ENCODE measurements at places on chromosomes 7 and 10.
A peak's percentile ranks its signal among the peaks of the same experiment; 100 is the strongest.

GRCh38 chr7:19709249-19709578 is 377 bp upstream of the POLR1F start:
- DNase-seq: no peak

DNA sequence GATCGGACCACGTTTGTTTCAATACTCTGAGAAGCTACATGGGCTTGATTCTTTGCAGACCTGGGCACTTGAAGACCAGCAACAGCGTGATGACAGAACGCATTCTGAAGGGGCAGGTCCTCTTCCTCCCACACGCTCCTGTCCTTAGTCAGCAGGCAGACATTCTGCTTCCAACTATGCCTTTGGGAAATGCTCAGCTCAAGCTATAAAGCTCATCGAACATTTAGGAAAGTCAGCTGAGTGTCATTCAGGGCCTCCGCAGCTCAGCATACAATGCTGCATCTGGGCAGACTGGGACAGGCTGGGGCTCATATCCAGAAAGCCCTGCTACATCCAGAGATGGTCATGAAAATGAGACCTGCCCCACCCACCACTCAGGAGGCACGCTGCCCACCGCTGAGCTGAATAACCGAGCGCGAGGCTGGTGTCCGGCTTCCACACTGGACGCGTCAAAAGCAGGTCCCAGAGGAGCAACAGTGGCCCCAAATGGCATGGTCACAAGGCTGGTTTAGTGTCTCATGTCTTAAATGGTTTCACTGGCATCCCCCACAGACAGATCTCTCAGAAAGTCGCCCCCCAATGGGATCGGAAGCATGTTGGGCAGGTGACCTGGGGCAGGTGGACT is 274.0 kb downstream of the DNAJB6 start:
- DNase-seq: no peak

- no peak for DNase-seq
These were observed 675.6 kb downstream of the MAGI2 start for GRCh38 chr7:78777829-78778228.

- no peak for DNase-seq
These were observed 84.7 kb downstream of the CREB5 start for GRCh38 chr7:28497009-28497408.

GRCh38 chr7:18995811-18996426 is 121.5 kb downstream of the TWIST1 start:
- no peak for DNase-seq

DNA sequence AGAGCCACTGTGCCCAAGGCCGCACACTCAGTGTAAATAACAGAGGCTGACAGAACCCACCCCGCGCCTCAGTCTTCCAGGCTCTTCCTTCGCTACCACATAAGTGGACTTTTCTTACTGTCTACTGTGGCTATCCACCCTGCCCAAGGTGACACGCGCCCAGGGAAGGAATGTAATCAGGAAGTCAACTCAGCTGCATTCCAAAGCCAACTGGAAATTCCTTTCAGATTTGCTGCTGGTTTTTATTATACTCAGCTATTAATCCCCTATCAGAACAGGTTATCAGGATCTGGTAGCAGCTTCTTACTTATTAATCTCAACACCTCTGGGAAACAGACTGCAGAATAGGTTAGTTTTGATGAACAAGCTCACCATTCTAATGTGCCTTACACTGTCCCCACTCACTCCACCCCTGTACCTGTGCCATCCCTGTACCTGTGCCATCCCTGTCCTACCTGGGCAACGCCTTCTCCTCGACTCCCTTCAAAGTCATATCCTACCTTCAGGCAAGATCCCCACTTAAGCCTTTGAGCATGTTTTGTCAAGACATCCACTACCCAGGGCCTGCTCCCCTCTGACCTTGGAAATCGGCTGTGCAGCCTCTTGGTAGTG is 90.7 kb downstream of the NHLRC2 start:
- no peak for DNase-seq

- no peak for DNase-seq
These were observed 98.6 kb upstream of the DIP2C start for GRCh38 chr10:787933-788651.

GRCh38 chr7:39504963-39505362 is 61.2 kb upstream of the YAE1 start:
- DNase-seq: no peak

GRCh38 chr10:103241262-103242011 is 4.2 kb upstream of the RPEL1 start:
- DNase-seq: no peak

DNA sequence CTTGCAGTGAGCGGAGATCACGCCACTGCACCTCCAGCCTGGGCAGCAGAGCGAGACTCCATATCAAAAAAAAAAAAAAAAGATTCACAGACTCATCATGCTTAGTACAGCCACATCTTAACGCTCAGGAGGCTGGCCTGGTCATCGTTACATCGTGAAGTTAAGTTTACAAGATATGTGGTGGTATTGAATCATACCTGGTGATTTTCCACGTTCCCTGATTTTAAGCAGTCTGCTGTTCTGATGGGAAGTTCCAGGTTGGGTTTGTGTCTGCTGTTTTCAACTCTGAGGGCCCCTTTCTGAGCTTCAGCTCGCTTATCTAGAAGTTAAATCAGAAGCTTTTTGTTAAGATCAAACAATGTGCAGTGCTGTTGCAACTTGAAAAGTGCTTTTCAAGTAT is 6.9 kb downstream of the PPP2R2D start:
- no peak for DNase-seq

- DNase-seq: no peak
These were observed 236.0 kb downstream of the INHBA start for GRCh38 chr7:41466760-41467384.

DNA sequence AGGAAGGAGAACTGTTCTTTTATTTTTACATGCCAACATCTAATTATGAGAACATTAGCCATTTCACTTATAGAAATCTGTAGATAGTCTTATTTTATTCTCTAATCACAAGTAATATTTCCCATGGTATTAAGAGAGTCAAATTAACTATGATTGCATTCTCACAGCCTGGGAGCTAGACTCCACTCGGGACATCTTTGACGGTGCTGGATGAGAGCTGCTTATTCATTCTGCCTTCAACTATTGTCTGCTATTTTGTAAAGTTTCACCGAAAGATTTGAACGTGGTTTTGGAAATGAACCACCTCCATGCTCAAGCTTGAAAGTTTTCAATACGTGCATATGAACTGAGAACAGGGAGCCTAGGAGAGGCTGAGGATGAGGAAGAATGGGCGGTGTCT is 264.3 kb upstream of the KLF6 start:
- no peak for DNase-seq

DNA sequence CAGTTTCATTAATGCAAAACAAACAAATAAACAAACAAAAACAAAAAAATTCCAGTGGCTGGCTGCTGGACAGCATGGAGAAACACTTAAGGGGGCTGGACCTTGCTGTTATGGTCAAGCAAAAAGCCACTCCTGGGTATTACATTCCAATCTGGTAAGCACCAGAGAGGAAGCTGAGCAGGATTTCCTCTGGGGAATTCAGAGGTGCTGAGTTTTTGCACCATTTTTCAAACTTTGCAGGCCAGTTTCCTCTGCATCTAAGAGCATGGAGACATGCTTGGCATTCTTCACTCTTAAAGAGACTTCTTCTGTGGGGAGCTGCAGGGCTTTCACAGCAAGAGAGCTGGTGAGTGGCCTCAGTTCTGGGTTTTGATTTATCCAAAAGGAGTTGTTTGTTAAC is 84.5 kb downstream of the FZD1 start:
- no peak for DNase-seq

DNA sequence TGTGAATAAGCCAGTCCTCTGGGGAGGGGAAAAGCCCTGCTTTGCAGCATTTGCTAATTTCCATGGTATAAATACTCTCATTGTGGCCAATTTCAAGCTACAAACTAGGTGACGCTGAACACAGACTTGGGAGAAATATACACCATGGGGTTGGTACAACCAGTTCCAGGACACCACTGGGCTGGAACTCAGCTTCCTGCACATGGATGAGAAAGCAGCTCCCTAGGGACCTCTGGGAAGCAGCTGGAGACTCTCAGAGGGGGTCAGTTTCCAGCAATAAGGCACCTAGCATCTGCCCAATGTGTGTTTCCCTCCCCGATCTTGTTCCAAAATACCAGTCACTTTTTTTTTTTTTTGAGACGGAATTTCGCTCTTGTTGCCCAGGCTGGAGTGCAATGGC is 56.8 kb upstream of the WDR11 start:
- no peak for DNase-seq

GRCh38 chr10:68096913-68097516 is 12.3 kb upstream of the MYPN start:
- peak; percentile 54 for DNase-seq

DNA sequence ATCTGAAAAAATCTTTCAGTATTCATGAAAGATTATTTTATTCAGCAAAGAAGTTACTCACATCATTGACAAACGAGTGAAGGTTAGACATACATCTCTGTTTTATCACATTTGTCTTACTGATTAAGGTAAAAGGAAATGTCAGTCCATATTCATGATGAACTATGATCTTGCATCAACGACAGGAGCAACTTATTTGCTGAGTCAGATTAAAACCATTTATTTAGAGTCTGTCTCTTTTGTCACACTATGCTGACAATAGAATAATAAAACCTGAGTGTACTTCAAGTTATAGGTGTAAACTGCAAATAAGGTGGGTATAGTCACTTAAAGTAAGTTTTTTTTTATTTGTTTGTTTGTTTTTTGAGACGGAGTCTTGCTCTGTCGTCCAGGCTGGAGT is 216.5 kb upstream of the SEMA3C start:
- no peak for DNase-seq

DNA sequence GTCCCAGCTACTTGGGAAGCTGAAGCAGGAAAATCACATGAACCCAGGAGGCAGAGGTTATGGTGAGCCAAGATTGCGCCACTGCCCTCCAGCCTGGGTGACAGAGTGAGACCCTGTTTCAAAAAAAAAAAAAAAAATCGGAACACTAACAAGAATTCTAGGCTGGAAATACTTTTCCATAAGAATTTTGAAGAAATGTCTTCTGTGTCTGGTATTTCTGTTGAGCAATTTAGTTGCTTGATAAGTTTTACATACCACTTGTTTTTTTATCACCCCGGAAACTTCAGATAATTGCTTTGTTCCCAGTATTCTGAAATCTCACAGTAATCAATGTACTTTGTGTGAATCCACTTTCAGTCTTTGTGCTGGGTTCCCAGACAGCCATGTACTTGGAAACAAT is 25.8 kb downstream of the BZW2 start:
- DNase-seq: no peak

DNA sequence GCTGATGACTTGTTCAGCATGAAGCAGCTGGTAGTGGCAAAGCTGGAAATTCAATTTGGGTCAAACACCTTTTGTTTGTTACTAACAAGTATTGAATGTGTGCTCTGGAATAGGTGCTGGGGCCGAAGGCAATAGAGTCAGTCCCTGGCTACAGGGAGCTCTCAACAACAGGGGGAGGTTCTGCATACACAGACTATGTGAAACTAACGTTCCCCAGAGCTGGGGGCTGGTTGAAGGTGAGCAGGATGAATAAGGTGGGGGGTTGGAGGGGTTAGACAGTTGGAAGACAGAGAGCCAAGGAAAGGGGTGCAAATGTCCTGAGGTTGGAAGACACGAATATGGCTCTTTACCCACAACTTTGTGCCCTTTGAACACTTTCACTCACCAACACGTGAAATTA is 84.1 kb upstream of the PLPP4 start:
- DNase-seq: no peak

- no peak for DNase-seq
These were observed 91.7 kb downstream of the SORCS1 start for GRCh38 chr10:107072786-107073185.

DNA sequence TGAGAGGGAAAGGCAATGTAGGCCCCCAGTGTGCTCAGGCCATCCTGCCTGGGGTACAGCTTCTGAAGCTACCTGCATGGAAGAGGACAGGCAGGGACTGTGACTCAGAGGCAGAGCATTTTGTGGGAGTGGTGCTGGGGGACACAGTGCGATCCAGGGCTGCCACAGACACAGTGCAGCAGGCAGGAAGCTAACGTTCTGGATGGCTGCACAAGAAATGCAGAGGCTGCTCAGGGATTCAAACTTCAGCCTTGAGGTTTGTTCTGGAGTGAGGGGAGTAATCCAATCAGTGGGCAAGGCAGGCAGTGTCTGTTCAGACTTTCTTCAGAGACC is 648.0 kb upstream of the IGFBP3 start:
- DNase-seq: no peak

GRCh38 chr10:101777619-101778145 is 1.8 kb upstream of the FGF8 start:
- no peak for DNase-seq

GRCh38 chr7:51046103-51046466 is 263.4 kb upstream of the GRB10 start:
- no peak for DNase-seq

- no peak for DNase-seq
These were observed 303.6 kb downstream of the MAGI2 start for GRCh38 chr7:79149831-79150230.

DNA sequence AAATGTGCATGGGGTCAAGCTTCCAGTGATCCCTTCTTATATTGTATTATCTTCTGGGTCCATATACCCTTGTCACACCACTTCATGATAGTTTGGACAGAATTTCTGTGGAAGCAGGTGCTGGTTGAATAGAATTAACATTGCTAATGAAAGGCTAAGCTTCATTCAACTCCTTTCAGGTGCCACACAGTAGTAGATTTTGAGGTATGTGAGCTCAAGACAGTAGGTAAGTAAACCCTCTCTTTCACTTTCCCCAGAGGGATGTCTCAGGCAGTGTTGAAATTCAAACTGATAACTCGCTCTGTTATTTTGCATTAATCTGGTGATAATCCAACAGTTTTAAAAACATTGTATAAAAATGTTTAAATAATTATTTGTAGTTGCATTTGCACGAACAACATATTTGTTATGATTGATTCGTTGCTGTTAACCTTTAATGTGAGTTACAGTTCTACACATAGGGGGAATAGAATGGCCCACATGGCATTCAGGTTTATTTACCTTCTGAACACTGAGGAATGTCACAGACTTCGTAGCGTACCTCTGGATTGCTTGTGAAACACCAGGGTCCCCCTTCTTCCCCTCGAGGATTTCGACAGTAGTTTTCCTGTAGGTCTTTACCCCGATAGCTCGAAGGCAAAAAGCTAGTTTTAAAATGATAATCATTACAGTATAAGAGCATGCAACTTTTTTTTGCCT is 18.1 kb downstream of the HGF start:
- no peak for DNase-seq

DNA sequence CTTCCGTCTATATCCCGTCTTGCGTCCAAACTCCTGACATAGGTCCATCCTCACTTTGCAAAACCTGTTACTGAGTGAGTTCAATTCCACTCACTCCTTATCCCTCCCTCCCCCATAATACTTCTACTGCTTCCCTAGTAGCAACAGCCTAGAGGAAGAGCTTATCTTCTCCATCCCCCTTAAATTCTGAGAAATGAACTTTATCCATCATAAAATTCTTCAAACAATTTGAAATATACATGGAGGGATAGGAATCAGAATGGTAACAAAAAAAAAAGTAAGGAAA is 27.6 kb downstream of the SEMA3C start:
- no peak for DNase-seq

- DNase-seq: no peak
These were observed 944.1 kb downstream of the SORCS3 start for GRCh38 chr10:105585171-105585570.

DNA sequence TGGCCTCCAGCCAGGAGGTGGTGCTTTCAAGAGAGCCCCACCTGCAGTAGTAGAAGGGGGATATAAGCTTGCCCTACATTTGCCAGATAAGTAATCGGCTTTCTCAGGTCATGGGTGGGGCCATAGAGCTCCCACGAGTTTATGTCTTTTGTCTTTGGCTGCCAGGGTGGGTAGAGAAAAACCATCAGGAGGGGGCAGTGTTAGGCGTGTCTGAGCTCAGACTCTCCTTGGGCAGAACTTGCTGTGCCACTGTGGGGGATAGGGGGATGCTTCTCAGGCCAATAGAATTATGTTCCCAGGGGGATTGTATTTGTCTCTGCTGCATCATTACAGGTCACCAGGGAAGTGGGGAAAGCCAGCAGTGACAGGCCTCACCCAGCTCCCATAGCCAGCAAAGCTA is 12.3 kb upstream of the MRPS33 start:
- no peak for DNase-seq
